SHP77 treated with DMSO at 0.1 percent for 48 hours (cell line): ENCODE measurements at places on chromosomes 4 and X.

GRCh38 chr4:173761938-173762337, 231.9 kb upstream of the HAND2 start:
- DNase-seq, result no peak

DNA sequence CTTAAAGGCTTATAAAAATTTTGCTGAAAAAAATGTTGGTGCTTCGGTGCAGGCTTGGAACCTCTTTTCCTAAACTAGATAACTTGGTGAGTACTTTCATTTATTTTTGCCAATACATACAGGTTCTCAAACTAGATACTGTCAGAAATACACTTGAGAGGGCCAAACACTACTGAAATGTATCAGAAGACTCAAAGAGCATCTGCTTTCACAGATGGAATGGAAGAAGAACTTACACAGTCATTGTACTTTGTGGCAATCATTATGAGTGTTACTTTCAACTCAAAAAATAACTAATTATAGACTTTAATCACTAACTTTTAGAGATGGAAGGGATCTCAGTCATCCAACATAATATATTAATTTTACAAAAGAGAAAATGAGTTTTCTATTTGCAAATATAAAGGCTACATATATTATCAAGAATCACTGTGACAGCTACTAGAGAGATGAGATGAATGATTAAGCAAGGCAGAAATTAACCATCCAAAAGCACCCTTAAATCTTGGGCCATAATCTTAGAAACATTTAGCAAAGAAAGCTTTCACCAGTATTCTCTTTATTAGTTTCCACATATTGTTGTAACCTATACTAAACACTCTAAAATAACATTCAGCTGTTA, 1.0 kb downstream of the ENAM start:
- no peak for DNase-seq

GRCh38 chr4:163048447-163048846, 118.2 kb downstream of the NAF1 start:
- peak; percentile 8 for DNase-seq

- no peak for DNase-seq
These were observed 42.4 kb downstream of the NAT8L start for GRCh38 chr4:2101346-2102044.

- no peak for DNase-seq
These were observed 28.3 kb downstream of the AREG start for GRCh38 chr4:74473155-74473811.

DNA sequence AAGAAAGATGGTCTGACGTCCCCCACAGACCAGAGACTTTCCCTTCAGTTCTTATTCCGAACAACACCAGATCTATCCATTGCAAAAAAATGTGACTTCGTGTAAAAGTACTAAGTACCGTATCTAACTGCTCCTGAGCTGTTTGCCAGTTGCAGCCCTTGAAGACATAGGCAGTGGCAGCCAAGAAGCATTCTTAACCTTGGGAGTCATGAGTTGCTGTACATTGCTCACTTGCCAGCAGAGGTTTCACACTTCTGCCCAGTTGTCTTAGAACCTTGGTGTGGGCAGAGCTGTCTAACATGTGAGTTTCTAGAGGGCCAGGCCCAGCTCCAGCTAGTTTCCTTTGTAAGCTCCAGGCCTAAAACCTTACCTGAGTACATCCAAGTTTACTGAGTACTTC, 10.5 kb upstream of the CHRDL1 start:
- DNase-seq, result no peak

DNA sequence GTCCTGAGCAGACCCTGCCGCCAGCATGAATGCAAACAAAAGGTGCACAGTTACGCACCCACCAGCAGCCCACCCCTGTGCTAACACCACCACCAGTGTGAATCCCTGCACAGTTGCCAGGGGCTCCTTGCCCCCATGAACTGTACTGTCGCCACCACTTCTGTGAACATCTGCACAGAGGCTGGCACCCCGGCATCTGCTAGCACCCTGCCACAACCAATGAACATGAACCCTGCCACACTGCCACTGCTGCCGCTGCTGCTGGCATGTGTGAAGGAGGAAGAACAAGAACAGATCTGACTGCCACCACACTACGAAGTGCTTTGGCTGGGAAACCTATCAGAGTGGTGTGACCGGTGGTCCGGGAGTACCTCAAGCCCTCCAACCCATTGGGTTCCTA, 261.3 kb downstream of the PARM1 start:
- DNase-seq, result no peak

GRCh38 chr4:26685250-26685649, 101.4 kb downstream of the TBC1D19 start:
- DNase-seq, result no peak

GRCh38 chr4:108433832-108434231, 186.5 kb upstream of the RPL34 start:
- no peak for DNase-seq

DNA sequence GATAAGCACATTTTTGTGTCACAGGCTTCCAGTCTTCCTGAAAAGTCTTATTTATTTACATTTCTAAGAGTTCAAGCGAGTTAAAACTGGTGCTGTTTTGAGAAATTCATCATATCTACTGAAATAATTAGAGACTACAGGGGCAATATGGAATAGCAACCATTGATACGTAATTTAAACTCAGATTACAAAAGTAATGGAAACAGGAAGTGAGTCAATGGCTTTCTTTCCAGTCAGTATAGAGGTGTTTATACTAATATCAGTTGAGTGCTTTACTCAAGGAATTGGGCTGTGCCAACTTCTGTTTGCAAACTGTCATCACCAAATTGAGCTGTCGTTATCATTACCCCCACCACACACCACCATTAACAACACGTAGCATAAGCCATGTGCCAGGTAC, 222.7 kb downstream of the COL25A1 start:
- DNase-seq, result no peak

DNA sequence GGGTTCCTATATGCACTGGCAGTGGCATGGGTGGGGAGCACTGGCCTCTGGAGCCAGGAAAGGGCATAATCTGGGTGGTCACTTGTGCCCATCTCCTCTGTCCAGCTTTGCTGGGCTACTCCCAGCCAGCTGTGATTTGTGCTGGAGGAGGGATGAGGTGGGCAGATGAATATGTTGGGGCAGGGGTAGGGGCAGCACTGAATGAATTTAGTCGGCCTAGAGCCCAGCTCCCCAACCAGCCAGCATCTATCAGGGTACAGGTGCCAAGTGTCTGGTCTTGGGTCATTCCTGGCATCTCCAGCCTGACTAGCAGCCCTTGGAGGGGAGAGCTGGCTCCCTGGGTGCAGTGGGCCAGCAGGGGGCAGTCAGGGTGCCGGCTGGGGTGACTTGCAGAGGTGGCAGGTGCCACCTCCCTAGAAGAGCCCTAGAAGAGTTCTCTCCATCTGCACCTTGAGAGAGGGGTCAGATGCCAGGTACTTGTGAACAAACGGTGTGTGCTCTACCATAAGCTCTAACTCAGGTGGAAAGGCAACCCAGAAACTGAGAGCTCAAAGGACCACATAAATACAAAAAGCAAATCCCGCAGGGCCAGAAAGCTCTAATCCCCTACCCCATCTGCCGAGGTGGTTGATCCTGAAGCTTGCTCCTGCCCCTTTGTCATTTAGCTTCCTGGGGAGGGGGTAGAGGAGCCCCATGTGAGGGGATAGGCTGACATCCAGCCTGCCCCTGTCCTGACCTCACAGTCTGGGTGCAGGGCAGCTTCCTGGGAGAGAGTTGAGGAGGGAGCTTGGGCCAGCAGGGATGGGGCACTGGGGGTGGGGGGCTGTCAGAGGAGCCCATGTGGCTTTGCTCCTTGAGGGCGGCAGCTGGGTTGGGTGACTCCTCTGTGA, 2.2 kb downstream of the SORCS2 start:
- DNase-seq, result no peak

DNA sequence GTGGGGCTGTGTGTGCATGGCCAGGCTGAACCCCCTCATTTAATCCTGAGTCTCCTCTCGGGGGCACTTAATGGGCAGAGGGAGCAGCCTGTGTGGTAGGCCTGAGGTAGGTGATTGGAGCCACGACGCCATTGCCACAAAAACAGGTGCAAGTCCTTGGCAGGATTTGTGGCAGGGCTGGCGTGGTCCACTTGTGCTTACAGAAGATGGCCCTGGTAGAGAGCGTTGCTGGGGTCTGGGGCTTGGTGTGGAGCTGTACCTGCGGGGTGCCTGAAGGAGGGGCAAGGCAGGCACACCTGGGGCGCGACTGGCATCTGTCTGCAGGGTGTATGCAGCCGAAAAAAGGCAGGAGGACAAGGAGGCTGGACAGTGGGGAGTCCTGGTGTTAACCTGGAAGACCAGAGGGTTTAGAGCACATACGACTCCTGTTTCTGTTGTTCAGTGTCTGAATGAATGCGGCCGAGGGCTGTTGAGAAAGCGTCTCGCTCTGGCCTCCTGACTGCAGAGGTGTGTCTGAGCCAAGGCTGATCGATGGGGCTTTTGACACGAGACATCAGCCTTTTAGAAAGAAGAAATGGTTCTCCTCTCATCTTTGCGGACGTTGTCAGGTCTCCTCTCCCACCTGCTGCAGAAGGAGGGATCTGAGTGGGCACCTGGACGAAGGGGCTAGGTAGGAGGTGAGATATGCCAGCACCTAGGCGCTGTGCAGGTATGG, 52.0 kb downstream of the TBC1D14 start:
- no peak for DNase-seq

GRCh38 chr4:41991916-41992767, 1.8 kb downstream of the SLC30A9 start:
- DNase-seq, result no peak

DNA sequence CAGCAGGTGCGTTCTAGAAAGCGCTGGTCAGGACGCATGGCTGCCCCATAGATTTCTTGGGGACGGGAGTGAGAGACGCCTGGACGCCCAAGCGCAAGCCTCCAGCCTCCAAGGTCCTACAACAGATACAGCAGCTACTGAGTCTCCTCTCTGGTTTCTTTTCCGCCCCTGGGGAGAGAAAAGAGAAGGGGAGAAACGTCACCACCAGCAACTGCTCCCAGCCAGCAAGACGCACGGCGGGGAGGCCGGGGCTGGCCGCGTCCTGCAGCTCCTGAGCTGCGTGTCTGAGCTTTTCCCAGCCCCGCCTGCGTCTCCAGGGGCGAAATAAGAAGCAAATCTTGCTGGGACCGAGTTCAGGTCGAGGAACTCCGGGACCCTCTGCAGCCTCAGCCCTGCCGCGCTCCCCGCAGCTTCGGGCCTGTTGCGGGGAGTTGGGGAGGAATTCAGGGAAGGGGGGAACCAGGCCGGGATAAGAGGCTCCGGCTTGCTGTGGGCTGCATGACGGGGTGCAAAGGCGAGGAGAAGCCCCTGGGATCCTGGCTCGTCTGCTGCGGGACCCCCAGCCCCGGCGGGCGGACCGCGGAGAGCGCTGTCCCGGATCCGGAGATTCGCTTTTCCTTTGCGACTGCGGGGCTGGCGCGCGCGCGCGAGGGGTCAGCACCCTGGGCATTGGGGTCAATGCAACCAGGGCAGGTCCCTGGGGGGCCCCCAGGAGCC, 6.8 kb upstream of the SHOX start:
- no peak for DNase-seq

GRCh38 chr4:126627255-126627654, 1005.5 kb upstream of the INTU start:
- DNase-seq, result no peak

GRCh38 chr4:134780244-134780643, 578.7 kb upstream of the PABPC4L start:
- no peak for DNase-seq

DNA sequence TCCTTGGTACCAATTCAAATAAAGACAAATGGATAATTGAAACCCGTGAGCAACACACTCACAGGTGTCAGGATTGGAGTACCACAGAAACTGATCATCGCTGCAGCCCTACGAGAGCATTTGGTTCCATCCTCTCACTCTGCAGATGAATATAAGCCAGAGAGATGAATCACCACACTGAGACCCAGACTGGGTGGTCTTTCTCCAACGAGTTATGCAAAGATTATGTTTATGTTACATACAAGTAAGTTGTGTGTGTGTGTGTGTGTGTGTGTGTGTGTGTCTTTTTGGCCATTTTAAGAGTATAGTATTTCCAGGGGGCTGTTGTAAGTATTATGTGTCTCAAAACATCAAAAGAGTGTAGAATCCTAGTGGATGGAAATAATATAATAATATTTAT, 329.5 kb upstream of the ZFP42 start:
- no peak for DNase-seq

DNA sequence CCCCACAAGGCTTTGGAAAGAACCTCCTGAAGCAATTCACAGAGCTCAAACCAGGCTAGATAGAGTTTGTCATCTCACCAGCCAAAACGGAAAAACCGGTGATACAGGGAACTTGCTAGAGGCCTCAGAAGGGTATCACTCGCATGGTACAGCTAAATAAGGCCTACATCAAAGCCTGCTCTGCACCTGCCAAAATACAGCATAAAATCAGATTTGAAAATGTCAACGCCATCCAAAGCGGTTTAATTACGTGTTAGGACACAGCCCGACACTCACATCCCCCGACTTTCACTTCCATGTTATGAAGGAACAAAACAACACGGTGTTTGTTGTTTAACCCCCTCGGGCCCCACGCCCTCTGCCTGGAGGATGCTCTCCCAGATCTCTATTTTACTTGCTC, 65.0 kb downstream of the MAPK10 start:
- no peak for DNase-seq

GRCh38 chr4:188613976-188614375, 474.7 kb downstream of the TRIML1 start:
- no peak for DNase-seq

GRCh38 chr4:31194823-31195222, 474.7 kb downstream of the PCDH7 start:
- no peak for DNase-seq

DNA sequence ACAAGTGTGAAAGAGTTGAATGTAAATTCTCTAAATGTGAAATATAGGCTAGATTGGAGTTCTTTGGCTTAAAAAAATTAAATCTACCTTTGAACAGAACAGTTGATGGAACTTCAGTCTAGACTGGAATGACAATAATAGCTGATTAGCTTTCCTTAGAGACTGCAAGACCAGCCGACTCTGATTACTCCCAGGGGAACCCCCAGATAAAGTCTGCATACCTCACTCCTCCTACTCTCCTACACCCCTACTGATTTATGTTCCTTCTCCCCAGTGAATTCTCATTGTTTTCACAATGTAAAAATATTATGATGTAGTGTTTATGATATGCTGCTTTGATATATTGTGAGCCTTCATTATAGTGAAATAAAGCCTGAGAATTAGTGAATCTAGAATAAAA, 241.3 kb downstream of the CFAP299 start:
- no peak for DNase-seq

DNA sequence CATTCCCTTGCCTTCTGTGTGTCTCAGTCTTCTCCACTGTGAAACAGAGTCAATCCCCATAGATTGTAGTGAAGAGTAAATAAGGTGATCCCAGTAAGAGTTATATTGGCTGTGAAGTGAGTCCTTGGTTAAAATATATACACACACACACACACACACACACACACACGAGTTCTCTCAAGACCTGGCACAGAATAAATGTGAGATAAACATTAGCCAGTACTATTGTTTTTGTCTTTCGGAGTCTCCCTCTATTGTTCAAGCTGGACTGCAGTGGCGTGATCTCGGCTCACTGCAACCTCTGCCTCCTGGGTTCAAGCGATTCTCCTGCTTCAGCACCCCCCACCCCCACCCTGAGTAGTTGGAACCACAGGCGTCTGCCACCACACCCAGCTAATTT, 44.8 kb upstream of the FAM156A start:
- DNase-seq, result no peak
